MV-4-11 (cell line): ENCODE measurements at places on chromosomes 6 and 20.

DNA sequence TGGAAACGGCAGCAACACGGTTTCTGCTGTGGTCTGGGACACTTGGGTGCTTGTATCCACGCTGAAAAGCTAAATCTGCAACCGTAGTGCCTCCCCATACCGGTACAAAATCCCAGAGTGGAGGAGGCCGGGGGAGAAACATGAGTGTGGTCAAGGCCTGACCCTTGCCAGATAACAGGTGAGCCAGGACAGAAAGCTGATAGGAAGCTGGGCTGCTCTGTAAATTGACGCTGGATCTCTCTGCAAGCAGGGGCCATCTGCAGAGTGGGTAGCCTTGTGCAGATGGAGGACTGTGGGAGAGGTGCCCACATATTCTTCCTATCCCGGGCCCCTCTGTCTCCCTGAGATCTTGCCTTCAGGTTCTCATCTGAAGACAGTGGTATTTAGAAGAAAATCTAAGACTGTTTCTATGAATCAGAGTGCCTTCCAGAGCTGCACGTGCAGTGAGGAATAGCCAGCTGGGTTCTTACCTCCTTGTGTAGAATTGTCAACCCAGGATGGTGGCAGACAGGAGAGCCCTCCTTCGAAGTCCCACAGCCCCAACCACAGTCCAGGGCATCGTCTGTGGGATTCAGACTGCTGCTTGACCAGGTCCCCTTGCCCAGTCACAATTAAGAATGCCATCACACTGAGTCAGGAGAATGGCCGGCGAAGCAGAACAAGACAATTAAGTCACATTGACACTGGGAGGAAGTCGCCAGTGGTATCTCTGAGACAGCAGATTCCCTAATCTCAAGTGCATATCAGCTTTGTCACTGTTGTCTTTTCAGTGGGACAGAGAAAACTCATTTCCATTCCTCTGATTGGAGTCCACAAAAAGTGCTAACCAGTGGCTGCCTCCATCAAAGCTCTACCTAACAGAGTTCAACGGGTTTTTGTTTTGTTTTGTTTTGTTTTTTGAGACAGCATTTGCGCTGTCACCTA lies 100.0 kb upstream of the RIPOR2 start:
- no peak for DNase-seq

DNA sequence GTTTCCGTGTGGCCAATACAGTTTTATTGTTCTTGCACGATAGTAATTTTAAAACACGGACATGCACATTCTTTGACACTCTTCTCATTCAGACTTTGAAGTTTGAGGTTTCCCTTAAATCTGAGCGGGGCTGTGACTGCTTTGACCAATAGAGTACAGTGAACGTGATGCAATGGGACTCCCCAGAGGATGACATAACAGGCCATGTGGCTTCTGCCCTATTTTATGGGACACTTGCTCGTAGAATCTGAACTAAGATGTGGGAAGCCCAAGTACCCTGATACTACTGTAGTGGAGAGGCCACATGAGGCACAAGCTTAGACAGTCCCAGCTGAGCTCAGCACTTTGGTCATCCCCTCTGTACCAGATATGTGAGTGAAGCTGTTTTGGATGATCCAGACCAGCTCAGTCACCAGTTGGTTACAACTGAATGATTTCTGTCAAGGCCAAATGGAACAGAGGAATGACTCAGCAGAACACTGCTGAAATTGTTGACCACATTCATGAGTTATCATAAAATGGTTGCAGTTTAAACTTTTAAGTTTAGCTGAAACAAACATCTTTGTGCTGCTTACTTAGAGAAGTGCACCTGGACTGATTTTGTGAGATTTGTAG lies 279.4 kb downstream of the RFPL4B start:
- no peak for DNase-seq

DNA sequence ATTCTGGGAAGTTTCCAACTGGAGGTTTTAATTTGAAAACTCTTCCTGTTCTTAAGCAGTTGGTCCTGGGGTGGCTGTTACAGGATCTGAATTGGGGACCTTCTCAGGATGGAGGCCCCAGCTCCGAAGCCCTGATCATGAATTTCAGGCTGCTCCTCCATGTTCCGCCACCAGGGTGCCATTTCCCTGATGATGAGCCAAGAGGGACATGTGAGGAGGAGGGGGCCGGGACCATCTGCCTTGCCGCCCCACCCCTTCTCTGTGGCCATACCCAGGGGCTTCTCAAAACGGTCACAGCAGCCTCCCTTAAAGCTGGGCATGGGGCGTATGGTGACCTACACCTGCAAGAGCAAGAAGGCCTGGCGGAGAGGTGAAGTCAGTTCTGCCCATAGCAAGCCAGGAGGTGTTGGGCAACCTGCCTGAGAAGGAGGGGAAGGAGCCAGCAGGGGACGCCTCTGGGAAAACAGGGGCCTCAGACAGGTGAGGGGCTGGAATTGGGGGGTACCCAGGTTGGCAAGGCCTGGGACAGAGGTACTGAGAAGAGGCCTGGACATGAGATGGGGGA lies 3.6 kb upstream of the BAK1 start:
- no peak for DNase-seq

DNA sequence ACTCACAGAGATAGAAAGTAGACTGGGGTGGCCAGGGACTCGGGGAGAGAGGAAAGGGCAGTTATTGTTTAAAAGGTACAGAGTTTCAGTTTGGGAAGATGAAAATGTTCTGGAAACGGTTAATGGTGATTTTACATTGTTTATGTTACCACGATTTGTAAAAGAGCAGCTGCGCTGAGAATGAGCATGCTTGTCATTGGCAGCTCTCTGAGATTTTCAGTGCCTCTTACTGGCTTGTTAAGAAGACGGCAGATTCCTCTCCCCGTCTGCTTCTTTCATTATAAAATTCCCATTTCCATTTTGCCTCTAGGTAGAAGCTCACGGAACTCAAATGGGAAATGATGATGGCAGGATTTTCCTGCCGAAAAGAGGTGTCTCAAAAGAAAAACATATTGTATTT lies 39.7 kb upstream of the PPP1R3G start:
- DNase-seq, result no peak

DNA sequence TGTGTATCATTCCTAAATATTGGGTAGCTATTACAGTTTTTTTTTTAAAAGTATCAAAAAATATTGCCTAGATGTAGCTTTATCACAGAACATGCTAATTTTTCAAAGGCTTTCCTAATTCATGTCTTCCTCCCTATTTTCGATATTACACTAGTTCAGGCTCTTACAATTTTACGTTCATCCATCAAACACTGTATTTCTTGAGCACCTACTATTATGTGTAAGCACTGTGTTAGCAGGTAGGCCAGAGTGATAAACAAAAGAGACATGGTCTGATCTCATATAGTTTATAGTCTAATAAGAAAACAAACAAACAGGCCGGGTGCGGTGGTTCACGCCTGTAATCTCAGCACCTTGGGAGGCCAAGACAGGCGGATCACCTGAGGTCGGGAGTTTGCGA lies 69.5 kb downstream of the FAM217A start:
- DNase-seq, result no peak

GRCh38 chr6:84635081-84635761 lies 129.2 kb downstream of the TBX18 start:
- no peak for DNase-seq

DNA sequence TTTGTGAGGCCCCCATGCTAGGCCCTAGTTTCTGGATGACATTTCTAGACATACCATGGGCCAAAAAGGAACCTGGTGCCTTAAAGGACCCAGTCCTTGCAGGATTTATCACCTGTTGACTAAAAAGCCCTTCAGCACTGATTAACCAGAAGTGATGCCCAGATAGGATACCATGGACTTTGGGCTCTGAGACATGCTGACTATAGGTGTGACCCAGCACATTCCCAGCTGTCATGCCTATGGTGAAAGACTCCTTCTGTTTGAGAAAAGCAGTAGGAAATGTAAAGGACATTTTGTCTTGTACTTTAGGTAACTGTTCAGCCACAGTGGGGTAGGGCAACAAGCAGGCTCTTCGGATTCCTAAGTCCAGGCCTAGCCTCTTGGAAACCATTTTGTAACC lies 724.2 kb downstream of the CD109 start:
- no peak for DNase-seq

GRCh38 chr6:119330520-119331113 lies 18.9 kb downstream of the MAN1A1 start:
- DNase-seq, result no peak

DNA sequence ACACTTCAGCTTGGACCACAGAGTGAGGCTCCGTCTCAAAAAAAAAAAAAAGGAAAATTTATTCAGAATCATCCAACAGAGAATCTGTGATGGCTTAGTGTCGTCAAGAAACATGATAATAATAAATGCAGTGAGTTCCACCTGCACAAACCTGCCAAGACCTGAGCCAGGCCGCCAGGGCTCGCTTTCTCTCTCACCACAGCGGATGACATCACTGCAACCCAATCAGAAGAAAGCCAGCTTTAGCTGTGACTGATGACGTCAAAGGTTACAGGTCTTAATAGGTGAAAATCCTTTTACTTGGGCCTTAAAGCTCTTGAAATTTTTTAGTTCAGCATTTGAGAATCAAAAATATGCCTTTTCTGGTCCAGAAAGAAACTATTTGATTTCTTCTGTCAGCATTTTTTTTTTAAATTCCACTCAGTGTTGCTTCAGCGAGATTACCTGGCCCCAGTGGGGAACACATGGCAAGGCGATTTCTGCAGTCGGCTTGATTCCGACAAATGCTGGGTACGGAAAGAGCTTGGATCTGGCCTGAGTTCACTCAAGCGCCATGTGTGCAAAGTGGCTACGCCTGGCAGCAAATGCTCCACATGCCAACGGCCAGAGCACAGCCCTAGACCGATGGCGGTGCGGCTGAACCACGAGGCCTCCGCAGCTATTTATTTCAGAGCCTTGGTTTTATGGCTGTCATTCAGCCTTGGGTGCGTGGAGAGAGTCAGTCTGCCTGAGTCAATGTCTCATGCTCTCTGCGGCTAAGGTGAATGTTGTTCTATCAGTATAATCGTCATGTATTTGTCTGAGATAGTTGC lies 105.7 kb upstream of the QKI start:
- DNase-seq, result no peak

- DNase-seq, result no peak
These were observed 927 bp downstream of the ASXL1 start for GRCh38 chr20:32358883-32359632.

GRCh38 chr6:159203304-159204005 lies 34.3 kb downstream of the FNDC1 start:
- DNase-seq, result no peak

DNA sequence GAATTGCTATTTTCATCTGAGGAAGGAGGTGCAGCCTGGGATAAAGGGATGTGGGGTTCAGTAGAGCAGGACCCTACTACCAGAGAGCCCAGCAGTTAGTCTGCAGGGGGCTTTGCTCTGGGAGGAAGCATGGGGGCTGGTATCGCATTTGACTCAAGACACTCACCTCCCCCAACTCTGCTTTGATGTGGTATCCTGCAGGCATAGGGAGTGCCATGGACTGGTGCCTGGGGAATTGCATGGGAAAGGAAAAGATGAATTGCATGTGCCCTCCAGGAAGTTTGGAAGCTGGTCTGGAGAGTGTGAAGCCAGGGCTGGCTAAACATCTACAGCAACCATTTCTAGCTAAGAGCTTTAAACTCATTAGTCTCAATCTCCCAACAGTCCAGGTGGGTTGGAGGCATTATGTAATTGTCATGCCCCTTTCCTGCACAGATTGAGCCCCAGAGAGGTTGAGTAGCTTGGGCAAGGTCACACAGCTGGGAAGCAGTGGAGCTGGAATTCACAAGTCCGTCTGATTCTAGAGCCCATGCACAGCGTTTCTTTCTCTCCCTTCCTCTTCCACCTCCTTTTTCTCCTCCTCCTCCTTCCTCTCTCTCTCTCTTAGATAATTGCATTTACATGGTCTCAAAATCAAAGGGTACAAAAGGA lies 26.2 kb upstream of the PNPLA1 start:
- no peak for DNase-seq

DNA sequence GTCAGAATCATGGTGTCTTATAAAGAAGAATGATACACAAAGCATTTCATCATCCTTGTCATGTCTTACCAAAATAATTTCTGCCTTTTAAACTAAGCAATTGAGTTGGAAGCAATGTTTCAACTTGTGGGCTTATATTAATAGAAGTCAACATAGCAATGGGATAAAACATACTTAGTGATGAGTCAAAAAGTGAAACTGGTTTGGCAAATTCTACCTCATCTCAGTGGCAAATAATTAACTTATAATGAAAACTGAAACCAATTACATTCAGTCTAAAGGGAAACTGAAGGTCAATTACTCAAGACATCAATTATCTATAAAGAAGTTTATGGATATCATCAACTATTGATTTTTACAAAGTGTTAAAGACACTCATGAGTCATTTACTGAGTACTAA lies 463.8 kb downstream of the BMP2 start:
- DNase-seq, result no peak

- DNase-seq, result no peak
These were observed 42.8 kb upstream of the FAM135A start for GRCh38 chr6:70370496-70370895.
